Activated gamma-delta T cell (primary cell): ENCODE measurements at places on chromosomes 5 and 9.
A peak's percentile ranks its signal among the peaks of the same experiment; 100 is the strongest.

DNA sequence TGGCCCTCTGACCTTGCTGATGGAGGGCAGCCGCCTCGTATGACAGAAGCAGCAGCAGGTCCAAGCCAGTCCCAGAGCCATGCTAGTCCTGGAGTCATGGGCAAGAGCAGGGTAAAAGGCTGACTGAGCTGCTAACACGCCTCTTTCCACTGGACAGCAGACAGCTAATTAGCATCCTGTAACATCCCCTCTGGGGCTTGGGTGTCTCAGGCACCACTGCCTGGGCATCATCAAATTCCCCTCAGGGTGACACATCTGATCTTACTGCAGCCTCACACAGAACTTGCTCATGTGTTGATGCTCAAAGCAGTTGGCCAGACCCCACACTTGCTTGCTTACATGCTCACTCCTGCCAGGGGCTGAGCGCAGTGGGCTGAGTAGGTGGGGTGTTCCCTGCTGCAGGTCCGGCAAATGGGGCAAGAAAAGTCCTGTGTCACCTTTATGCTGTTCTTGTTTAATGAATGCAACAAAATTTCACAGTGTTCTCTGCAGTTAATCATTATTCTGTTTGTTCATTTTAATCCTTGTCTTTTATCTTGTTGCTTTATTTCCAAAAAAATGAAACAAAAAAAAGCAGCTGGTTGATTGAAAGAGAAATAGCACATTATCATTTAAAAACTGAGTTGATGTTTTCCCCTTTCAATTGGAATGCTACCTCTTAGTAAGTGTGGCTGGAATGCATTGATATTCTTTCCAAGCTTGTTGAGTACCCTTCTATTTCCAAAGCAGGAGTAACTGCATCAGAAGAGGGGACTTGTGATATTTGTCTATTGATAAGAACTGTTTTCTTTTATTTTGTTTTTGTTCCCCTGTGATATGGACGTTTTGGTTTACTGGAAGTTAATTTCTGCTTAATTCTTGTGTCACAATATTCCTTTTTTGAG is 254.1 kb downstream of the CDH18 start:
- DNase-seq = no peak

- DNase-seq = no peak
Observed at GRCh38 chr5:165296401-165297130, 1791.1 kb downstream of the MAT2B start.

DNA sequence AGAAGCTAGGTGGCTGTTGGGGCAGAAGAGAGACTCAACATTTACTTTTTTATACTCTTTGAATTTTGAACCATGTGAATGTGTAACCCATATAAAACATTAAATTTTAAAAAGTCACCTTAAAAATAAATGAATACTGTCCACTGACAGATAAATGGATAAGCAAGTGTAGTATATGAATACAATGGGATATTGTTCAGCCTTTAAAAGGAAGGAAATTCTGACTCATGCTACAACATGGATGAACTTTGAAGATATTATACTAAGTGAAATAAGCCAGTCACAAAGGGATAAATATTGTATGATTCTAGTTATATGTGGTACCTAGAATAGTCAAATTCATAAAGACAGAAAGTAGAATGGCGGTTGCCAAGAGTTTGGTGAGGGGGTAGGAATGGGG is 113.9 kb downstream of the TMEM174 start:
- no peak for DNase-seq

DNA sequence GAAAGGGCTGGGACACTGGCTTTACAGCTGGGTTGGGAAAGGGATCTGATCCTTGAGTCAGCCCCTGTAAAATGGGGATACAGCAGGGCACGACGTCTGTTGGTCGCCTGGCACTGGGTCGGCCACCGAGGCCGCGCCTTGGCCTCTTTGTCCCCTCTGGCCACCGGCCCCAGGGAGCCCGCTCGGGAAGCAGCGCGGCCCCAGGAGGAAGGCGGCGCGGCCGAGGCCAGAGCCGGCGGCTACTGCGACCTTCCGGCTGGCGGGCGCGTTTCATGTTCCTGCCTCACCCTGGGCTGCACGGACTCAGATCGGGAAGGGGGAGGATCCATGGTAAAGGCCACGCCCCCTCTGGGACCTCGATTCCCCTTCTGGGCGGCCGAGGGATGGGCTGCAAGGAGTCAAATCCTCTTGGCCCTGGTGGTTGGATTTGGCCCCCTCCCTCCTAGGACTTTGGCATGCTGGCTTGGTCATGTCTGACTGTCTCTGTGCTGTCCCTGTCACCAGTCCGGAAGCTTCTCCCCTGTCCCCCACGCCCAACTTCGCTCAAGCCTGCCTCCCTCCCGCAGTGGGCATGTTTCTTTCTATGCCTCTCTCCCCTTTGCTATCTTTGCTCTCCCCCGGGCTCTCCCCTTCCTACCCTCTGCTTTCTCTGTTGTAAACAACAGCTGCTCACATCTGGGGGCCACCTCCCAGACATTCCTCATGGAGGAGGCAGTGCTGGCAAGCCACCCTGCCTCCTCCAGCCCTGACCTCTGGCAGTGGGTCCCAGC is 25.8 kb downstream of the FPGS start:
- no peak for DNase-seq

GRCh38 chr5:156126716-156127115 is 200.2 kb upstream of the SGCD start:
- DNase-seq = no peak

DNA sequence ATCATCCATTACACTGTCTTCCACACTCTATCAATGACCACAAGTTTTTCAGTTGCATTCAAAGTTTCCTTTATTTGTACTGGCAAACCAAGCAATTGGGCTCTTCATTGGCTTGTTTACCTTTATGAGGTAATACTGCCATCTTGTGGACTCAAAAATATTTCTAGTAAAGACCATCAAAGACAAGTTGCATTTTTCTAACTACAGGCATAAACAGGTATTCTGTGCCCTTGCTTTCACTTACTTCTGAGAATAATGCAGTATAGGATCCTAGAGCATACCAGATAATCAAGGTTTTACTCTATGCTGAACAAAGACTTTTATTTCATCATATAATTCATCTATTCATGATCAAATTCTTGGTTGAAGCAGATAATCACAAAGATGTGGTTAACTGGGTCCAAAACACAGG is 173.7 kb upstream of the POU5F2 start:
- DNase-seq = no peak

GRCh38 chr9:123438821-123439220 is 82.8 kb downstream of the CRB2 start:
- DNase-seq = no peak

- DNase-seq = no peak
Observed at GRCh38 chr9:119052339-119053030, 316.8 kb downstream of the BRINP1 start.

DNA sequence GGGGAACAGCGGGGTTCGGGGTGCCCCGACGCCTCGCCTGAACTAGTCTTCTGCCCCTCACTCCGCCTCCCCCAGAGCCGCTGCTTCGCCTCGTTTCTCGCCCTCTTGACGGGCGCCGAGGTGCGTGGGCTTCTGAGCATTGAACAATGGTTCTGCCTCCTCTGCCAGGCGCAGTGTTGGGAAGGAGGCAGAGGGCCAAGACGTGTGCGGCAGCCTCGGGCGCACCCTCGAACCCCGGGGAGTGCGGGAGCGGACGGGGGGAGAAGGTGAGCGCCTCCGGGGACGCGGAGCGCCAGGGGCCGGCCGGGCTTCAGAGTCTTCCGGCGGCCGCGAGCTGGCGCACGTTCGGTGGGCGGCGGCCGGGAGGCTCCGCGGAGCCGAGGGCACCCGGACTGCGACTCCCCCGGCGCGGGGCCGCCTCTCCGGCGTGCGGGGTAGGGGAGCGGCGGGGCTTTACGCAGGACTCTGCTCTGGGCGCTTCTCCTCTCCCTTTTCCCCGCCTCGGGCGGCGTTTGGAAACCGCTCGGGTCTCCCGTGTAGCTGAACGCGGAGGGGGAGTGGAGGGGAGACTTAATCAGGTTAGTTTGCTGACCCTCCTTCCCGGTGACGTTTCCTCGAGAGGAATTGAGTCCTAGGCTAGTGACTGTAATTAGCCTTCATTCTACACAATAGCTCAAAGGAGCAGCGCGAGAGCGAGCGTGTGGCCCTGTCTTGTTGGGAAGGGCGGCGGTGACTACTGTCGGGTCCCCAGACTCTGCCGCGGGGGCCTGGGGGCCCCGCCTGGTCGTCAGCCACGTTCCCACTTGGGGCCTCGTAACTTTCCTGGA is 1.1 kb downstream of the VLDLR start:
- peak; percentile 19 for DNase-seq

- no peak for DNase-seq
Observed at GRCh38 chr5:165201369-165201768, 1696.0 kb downstream of the MAT2B start.

- no peak for DNase-seq
Observed at GRCh38 chr9:2021731-2022130, 6.6 kb downstream of the SMARCA2 start.

- DNase-seq = no peak
Observed at GRCh38 chr5:139611703-139612584, 36.2 kb upstream of the CXXC5 start.

- DNase-seq = no peak
Observed at GRCh38 chr9:124126648-124127646, 115.4 kb downstream of the LHX2 start.

GRCh38 chr5:53095931-53096525 is 13.5 kb downstream of the MOCS2 start:
- no peak for DNase-seq

DNA sequence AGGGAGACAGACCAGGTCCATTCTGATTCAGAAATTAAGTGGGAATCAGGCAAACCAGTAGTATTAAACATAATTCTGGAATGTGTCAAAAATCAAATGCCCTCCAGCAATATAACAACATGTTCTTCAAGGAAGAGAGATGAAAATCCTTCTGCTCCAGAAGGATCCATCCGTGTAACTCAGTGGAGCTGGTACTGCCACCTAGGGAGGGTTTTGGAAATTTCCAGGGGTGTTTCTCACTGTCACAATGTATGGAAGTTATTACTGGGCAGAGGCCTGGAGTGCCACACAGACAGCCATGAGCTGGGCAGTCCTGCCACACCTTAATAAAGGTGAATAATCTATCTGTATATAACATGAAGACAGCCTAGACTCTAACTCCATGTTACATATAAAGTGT is 87.5 kb downstream of the TTLL11 start:
- DNase-seq = no peak

DNA sequence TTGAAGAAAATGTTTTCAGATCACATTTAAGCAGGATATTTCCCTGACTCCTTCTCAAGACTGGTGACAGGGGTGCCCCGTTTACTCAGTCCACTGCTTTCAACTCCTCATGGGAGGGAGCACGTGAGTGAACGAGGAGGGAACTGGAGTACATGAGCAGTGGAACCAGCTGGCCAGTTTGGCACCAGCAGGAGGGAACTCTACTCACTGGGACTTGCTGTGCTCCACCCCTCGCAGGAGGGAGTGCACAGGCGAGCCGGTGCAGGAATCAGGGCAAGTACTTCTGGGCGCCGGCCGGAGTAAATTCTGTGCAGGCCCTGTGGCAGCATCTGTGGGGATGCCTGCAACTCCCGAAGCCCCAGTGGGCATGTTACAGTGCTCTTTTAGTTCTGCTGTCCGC is 1941.1 kb upstream of the C9orf72 start:
- no peak for DNase-seq

GRCh38 chr9:107674721-107675277 is 185.2 kb upstream of the KLF4 start:
- DNase-seq = no peak

- DNase-seq = no peak
Observed at GRCh38 chr5:58800861-58801540, 218.1 kb downstream of the RAB3C start.

DNA sequence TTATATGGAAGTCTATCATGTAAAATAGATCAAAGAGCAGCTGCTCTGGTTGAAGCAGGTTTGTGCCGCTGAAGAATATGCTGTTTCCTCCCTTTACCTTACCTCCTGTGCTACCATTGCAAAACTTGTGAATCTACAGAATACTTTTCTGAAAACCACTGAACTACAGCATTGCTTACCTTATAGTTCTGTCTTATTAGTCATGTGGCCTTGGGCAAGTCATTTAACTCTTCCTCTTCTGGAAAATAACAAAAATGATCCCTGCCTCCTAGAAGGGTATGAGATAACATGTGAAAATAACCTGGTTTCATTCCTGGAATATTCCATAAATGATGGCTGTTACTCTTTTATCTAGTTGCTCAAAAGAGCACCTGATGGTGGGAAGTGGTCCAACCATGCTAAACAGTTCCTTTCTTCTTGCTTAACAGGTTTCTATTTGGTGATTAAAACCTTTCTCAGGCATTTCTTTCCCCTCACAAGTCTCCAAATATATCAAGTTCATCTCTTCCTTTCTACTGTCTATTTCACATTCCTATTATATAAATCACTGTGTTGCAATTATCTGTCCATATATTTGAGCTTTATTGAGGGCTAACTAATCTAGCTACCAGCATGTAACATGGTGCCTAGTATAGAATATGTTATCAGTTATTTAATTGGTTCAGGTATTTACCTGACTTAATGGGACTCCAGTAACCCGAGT is 15.0 kb downstream of the TRIM32 start:
- DNase-seq = no peak

DNA sequence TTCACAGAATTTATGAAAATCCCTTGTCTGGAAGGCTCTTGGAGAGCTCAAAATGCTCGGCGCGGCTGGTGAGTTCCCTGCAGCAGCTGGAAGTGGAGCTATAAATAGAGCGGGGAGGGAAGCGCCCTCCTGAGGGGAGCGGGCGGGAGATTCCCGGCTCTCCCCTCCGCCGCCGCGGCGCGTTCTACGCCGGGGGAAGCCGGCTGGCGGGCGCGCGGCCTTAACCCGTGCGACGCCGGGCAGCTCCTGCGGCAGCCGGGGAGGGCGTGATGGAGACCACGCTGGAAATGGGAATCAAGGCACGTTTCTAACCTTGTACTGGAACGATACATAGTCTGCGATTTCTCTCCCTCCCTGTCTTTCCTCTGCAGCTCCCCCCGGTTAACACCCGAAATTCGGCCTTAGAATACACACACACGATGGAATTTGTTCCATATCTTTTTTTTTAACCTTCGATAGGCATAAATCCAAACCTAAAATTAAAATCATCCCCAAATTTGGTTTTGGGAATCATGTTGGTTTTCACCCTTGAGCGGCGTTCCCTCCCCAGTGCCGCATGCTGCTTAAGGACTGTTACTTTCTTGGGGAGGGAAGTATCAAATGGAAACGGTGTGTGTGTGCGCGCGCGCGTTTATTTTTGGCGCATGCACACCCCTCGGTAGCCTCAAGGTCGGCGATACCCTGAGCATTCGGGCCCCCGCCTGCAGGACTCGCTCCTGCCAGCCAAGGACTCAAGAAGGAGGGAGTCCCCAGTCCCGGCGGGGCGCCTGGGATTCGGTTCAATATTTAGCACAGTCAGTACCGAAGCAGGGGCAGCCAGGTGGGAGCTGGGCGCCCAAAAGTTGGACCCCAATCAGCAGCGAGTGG is 306.3 kb upstream of the KCNN2 start:
- no peak for DNase-seq

- DNase-seq = no peak
Observed at GRCh38 chr5:87541033-87541432, 128.3 kb upstream of the CCNH start.

GRCh38 chr5:126947146-126948010 is 83.0 kb downstream of the MARCHF3 start:
- DNase-seq = no peak
